ENCODE measurements at places on chromosomes 7 and 10.

GRCh38 chr10:80122746-80123145 is 9.8 kb upstream of the PLAC9 start:
- no peak for DNase-seq

- DNase-seq: no peak
Observed at GRCh38 chr7:128841921-128842673, 11.9 kb downstream of the FLNC start.

GRCh38 chr7:45687721-45688120 is 113.6 kb downstream of the ADCY1 start:
- no peak for DNase-seq

GRCh38 chr7:27917774-27918314 is 177.9 kb downstream of the TAX1BP1 start:
- DNase-seq: no peak

DNA sequence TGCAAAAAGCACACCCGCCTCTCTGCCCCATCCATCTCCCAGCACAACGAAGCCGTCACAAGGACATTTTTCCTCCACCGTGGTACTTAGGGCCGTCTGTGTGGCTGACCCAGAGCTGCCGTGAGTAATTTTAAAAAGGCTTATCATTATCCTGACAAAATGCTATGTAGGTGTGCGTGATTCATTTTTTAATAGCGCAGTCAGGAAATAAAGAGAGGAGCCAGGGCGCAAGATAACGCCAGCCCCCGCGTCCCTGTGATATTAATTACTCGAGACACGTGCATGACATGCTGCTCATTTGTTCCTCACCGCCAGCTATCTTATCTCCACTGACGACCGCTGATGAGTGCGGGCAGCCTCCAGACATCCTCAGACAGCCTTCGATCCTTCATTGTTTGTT is 332.7 kb upstream of the PFKP start:
- no peak for DNase-seq

DNA sequence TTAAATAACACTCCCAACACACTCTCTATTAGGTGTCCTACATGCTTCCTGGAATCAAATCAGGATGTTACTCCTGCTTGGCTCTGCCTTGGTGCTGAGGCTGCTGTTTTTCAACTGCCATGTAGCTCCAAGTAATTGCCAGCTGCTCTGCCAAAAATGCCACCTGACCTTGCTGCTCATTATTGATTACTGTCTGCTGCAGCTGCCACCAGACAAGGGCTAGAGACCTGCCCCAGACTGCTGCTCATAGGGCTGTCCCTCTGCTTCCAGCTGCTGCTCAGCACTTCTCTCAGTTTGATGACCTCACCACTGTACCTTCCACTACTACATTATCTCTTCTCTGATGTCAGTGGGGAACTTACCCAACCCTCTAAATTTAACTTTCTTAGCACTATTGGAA is 102.5 kb downstream of the PCLO start:
- DNase-seq: no peak

- DNase-seq: no peak
Observed at GRCh38 chr7:90384433-90384832, 18.8 kb upstream of the CLDN12 start.

DNA sequence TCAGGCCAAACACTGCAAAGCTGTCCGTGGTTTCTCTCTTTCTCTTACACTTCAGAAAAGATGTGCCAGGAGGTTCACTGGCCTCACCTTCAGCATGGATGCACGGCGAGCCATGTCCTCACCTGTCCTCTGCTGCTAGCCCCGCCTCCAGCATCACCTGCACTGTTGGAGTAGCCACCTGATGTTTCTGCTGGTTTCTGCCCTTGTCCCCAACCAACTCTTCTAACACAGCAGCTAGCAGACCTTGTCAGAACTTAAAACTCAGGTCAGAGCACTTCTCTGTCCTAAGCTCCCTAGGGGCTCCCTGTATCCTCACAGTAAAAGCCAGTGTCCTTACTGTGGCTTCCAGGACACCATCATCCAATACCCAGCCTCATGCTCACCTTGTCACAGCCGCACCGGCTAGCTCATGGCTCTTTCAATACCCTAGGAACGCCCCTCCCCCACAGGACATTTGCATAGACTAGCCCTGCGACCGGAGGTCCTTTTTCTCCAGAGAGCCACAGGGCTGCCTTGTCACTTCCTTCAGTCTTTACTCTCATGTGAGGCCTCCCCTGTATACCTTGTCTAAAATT is 15.2 kb downstream of the PALD1 start:
- DNase-seq: peak; percentile 26

DNA sequence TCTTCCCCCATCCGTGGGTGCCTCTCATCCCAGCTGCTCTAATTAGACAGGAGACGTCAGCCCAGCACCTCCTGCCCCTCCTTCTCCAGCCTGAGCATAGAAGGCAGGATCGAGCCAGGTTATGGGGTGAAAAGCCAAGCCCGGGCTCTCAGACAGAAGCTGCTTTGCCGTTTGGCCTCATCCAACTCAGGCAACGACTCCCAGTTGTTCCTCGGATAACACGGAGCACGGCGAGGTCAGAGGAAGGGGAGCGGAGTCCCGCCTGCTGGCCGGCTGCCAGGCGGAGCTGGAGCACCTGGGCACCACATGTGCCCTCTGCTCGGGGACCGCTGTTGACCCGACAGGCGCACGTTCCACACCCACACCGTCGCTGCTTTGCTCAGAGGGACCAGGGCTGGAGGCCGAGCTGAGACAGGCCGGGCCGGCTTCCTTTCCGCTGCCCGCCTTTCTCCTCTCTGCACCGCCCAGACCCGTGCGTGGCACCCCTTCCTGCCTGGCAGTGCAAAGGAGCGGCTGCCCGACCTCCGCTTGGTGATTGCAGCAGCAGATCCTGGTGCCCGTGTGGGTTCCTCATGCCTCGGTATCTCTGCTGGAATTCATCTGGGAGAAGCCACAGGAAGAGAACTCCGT is 21.6 kb upstream of the UNCX start:
- no peak for DNase-seq

DNA sequence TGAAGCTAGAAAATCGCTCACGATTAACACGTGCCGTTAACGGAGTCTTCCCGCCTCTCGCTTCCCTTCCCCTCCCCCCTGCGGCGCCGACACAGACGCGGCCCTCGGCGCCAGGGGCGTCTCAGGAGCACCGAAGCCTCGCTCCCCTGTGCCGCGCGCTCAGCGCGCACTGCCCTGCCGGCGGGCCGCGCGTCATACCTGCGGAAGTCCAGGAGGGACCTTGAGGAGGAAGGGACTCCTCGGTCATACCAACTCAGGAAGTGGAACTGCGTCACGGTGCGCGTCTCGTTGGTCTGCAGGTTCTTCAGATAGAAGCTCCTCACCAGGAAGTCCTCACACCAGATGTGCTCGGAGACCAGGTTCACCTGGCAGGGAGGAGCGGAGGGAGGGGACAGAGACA is 239.6 kb downstream of the DNAJB6 start:
- DNase-seq: no peak

- DNase-seq: no peak
Observed at GRCh38 chr7:7681191-7681935, 37.0 kb downstream of the RPA3 start.

GRCh38 chr10:51527522-51528219 is 171.7 kb downstream of the CSTF2T start:
- DNase-seq: no peak

DNA sequence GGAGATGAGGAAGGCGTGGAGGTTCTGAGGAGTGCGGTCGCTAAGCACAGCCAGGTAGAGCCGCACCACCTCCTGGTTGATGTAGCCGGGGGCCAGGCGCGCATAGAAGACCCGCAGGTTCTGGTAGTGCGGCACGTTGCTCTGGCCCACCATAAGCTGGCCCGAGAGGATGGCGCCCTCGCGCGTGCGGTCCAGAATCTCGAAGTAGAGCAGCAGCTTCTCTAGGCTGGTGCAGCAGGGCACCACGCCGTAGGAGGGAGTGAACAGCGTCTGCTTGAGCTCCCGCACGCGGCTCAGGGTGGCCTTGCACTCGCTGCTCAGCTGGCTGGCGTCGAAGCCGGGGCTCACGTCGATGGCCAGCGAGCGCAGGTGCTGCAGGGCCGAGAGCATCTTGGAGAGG is 77.8 kb upstream of the TNRC18 start:
- no peak for DNase-seq

DNA sequence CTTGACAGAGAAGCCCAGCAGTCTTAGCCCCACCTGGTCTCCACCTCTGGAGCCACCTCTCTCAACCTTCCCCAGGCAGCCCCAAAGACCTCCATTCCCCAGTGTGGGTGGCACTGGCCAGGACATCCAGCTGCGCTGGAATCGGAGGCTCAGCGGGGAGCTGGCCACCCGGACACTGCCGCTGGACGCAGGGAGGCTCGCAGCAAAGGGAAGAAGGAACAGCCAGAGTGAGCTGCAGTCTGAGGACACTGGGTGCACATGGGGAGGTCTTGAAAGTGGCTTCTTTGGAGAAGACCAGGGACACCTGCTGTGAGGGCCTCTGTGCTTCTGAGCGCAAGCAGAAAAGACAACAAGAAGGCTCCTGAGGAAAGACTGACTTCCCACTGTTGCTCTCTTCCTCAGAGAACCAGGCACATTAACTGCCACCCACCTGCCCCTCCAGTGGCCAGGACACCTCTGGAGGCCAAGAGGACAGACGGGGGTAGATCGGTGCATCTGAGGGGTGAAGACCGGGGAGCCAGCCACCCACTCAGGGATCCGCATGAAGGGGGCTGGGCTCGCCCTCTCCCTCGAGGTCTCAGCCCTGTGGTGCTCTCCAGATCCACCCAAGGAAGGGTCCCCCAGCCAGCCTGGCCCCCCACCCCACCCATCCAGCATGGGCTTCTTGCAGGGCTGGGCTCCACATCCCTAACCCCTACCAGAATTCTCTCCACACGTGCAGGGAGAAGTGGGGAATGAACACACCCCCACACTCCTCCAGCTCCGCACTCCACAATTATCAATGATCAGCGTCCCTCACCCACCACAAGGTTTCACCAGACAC is 1.8 kb downstream of the CAMK2B start:
- DNase-seq: no peak

DNA sequence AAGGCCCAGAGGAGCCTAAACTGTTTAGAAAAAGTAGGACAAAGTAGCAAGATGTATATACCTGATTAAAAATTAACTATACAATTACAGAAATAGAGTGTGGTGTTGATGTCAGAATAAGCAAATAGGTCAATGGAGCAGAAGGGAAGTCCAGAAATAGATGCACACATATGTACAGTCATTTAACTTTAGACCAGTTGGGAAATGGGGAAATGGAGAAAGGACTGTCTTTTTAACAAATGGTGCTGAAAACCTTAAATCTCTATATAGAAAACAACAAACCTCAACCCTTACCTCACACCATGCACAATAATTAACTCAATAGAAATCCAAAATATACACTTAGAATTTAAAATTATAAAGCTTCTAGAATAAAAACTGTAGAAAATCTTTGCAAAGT is 72.2 kb downstream of the CH25H start:
- DNase-seq: no peak

- no peak for DNase-seq
Observed at GRCh38 chr7:41870461-41871138, 167.7 kb upstream of the INHBA start.

GRCh38 chr10:117927332-117927731 is 119.4 kb downstream of the RAB11FIP2 start:
- no peak for DNase-seq
